ENCODE measurements at places on chromosomes 6 and 20.
A peak's percentile ranks its signal among the peaks of the same experiment; 100 is the strongest.

- peak; percentile 10 for DNase-seq
These were observed 632.2 kb downstream of the HACE1 start for GRCh38 chr6:104227508-104227907.

DNA sequence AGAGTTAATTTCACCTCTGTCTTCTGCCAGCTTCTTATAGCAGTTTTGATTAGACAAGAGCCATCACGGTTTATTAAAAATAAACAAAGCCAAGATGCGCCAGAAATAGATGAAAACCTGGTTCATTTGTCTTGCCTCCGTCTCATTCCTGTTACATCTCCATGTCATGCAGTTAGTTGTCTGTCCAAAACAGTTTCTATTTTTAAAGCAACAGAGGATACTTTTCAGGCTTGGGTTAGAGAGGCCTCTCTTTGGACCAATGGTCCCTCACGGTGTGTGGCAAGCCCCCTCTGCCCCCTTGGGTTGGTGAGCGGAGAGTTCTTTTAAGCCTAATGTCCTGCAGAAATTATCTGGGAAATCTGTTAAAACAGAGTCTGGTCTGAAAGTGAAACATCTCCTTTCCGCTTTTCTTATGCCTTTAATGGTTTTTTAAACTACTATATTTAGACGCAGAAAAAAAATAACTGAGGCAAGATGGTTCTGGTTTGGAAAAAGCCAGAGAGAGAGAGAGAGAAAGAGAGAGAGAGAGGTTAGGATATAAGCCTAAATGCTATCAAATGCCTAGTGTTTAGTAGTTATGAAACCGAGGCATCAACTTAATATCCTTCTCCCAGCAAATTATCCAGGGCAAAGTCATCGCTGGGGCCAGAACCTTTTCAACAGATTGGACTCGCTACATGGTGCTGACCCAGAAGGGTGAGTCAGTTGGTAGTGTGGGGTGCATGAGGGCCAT lies 64.5 kb downstream of the ZDHHC14 start:
- DNase-seq = no peak

GRCh38 chr6:22025468-22026163 lies 271.2 kb downstream of the PRL start:
- no peak for DNase-seq

DNA sequence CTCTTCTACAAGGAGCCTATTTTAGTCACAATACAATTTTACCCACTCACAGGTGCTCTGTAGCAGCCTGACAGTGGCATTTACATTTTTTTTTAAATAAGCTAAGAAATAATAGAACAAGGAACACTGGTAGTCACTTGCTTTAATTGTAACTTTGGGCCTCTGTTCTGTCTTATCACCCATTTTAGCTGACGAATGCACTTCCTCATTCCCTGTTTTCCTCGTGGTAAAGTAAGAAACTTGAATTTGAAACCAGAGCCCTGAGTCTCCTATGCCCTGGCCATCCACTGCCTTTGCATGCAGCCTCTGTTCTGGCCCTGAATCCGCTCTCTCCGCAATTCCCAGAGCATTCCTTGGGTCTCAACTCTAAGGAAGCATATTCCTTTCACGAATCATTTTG lies 550.6 kb downstream of the PTPRT start:
- DNase-seq = no peak

DNA sequence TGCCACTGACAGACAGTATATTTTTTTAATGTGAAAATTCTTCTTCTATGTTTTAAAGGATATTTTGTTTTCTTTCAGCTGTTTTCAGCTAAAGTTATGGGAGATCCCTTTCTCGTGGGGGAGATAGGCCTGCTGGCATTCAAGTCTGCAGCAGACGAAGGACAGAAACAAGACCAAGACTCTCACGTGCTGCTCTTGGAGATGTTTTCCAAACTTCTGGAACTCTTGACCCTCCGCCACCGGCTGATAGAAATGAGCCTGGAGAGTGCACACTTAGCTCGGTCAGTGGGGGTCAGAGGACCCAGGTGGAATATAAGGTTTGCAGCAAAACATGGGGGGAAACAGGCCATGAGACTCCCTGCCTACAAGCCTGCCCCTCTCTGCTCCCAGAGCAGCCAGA lies 120.5 kb downstream of the CD164 start:
- no peak for DNase-seq

DNA sequence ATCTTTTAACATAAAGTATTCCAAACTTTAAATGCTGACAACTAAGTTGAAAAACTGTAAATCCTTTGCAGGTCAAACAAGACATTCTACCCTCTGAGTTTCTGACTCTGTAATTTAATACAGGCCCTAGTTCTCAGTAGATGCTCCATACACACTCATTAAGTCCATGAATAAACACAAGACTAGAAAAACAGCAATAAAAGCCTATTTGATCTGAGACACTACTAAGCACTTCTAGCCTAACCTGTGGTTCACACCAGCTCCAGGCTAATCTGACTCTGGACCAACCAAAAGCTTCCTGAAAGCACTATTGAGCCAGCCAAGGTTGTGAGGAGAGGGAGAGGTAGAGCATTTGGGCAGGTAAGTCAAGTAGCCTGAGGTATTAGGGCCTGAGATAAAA lies 103.9 kb downstream of the EPM2A start:
- DNase-seq = peak; percentile 38

- no peak for DNase-seq
These were observed 45.4 kb upstream of the AGPAT4 start for GRCh38 chr6:161319231-161319630.
